ENCODE measurements at places on chromosomes 11 and 22.

GRCh38 chr11:123430721-123431497, 840 bp downstream of the GRAMD1B start:
- DNase-seq: no peak

- DNase-seq: no peak
Observed at GRCh38 chr11:330694-331357, 10.2 kb upstream of the IFITM3 start.

GRCh38 chr11:1559111-1559951, 12.7 kb downstream of the DUSP8 start:
- DNase-seq: no peak

- no peak for DNase-seq
Observed at GRCh38 chr22:46881373-46882118, 119.1 kb downstream of the TBC1D22A start.

GRCh38 chr11:1473786-1474185, 12.8 kb downstream of the MOB2 start:
- DNase-seq: no peak

- DNase-seq: no peak
Observed at GRCh38 chr11:116073854-116074837, 569.9 kb upstream of the CADM1 start.

DNA sequence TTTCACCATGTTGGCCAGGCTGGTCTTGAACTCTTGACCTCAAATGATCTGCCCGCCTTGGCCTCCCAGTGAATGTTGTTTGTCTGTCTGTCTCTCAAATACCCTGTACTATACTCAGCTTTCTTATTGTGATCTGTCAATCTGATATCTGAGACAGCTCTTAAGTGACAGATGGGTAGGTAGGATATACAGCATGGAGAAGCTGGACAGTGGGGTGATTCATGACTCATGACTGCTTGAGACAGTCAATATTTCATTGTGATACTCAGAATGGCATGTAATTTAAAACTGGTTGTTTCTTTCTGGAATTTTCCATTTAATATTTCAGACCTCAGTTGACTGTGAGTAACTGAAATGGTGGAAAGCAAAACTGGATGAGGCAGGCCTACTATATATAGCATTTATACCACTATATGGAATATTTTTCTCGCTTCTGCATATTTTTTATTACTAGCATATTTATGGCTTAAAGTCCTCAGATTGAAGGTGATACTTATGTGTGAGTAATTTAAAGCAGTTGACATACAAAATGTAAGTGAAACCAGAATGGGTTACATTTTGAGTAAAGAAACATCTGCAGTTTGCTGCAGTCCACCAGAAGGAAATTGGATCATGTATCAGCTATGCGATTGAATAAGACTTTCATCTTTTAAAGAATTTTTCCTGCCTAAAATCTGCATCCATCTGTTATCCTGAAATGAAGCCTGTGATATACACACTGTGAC, 22.3 kb downstream of the ARHGAP42 start:
- no peak for DNase-seq

GRCh38 chr11:20243974-20244373, 83.7 kb upstream of the DBX1 start:
- no peak for DNase-seq
